ENCODE measurements at places on chromosomes 13 and 19.

DNA sequence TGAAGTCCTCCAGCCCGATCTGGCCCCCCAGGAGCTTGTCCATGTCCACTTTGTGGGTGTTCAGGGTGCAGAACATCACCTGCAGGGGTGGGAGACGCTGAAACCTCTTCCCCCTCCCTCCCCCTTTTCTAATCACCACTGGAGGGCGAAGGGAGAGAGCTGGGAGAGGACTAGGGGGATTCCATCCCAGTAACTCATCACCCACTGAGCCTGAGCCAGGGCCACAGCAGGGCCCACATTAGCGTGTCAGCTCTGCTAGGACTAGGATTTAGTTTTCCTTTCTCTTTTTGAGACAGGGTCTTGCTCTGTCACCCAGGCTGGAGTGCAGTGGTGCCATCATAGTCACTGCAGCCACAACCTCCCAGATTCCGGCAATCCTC lies 5.5 kb upstream of the PTGER1 start:
- DNase-seq = no peak

- DNase-seq = no peak
Observed at GRCh38 chr13:35389535-35389934, 87.0 kb downstream of the MAB21L1 start.

GRCh38 chr19:7397687-7398086 lies 49.0 kb downstream of the ARHGEF18 start:
- DNase-seq = peak; percentile 87

- no peak for DNase-seq
Observed at GRCh38 chr19:51226067-51226466, 1.2 kb downstream of the CD33 start.

DNA sequence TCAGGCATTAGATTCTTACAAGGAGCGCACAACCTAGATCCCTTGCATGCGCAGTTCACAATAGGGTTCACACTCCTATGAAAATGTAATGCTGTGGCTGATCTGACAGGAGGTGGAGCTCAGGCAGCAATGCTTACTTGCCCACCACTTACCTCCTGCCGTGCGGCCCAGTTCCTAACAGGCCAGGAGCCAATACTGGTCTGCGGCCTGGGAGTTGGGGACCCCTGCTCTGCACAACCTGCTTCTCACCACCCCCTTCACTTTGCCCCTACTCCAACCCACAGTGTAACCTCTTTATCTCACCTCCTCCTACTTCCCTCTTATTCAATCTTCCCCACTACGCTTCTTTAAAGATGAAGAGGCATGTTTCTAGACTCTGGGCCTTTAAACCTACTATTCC lies 240.2 kb downstream of the RGCC start:
- DNase-seq = no peak

DNA sequence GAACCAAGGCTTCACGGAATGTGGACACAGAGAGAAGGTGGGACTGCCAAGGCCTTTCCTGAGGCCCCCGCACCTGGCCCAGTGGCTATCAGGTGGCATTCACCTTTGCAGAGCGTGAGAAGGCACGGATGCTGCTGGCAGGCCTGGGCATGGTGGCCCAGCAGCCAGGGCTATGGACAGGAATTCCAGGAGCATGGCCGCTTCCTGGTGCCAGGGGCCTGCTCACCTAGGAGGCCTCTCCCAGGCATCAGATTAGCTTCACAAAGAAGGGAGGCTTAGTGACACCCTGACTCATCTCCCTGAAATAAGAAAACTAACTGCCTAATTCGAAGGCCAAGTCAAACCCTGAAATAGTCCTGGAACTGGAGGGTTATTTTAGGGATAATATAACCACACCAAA lies 155.8 kb downstream of the TEX29 start:
- DNase-seq = no peak

- DNase-seq = no peak
Observed at GRCh38 chr13:46899801-46900200, 2.9 kb upstream of the HTR2A start.

GRCh38 chr13:40515702-40516101 lies 150.7 kb downstream of the FOXO1 start:
- no peak for DNase-seq

GRCh38 chr13:44220948-44221347 lies 152.7 kb upstream of the SERP2 start:
- no peak for DNase-seq

DNA sequence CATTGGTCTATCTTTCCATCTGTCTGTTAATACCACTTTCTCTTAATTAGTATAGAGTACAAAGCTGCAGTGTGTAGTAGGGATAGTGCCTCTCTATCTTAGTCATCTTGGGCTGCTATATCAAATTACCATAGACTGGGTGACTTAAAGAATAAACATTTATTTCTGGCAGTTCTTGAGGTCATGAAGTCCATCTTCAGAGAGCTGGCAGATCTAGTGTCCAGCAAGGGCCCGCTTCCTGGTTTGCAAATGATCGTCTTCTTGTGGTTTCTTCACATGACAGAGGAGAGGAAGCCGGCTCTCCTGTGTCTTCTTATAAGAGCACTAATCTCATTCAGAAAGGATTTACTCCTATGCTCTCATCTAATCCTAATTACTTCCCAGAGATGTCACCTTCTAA lies 6.1 kb downstream of the ZNF700 start:
- DNase-seq = no peak

DNA sequence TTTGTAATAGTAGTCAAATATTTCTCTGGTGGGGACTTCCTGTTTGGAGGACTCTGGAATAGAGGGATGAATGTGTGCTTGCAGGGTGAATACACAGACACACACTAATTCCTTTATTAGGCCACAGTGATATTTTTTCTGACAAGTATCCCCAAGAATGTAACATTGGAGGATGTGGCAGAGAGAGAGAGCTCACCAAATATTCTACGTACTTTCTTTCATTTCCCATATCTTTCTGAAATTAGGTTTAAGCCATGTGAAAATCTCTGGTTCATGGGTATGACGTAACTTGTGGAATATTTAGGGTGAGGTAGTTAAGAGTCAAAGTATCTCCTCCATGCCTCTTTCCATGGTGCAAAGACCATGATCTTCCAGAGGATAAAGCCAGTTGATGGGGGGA lies 463.4 kb downstream of the DIAPH3 start:
- DNase-seq = no peak

DNA sequence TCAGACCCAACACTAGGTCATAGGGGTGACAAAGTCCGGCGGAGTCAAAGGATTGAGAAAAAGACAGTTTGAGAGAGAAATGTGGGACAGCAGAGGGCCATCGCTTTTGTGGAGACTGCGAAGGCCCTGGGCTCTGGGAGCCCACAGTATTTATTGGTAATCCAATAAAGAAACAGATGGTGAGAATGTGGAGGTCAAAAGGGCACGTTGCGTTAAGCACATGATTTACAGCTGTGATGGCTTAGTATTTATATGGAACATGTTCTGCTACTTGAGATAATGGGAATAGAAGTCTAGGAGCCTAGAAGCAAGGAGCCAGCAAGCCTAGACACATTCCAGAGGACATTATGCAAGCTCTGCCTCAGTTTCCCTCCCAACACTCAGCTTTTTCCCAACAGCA lies 2521.1 kb downstream of the PCDH9 start:
- DNase-seq = no peak

- DNase-seq = peak; percentile 54
Observed at GRCh38 chr13:98507282-98507797, 69.6 kb downstream of the STK24 start.

- DNase-seq = no peak
Observed at GRCh38 chr19:28876609-28877123, 336.3 kb downstream of the UQCRFS1 start.

DNA sequence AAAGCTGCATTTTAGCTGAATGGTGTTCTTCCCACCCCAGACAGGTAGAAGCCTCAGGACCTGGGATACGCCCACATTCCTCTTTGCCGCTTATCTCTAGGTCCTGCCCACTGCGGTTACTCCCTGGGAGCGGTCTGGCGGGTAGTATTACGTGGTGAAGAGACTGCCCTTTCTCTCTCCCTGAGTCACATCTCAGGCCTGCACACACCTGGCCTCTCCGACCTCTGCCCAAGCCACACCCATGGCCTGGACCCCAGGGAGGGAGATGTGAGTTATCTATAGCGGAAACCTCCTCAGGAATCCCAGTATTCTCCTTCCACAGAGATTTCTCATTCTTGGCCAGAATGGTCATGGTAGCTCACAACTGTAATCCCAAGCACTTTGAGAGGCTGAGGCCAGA lies 17.3 kb downstream of the RHPN2 start:
- DNase-seq = peak; percentile 99

GRCh38 chr13:63010072-63010658 lies 1594.5 kb upstream of the PCDH20 start:
- DNase-seq = no peak

GRCh38 chr13:98143601-98144026 lies 720 bp downstream of the FARP1 start:
- DNase-seq = peak; percentile 12

GRCh38 chr13:50668691-50669271 lies 174.7 kb downstream of the DLEU7 start:
- no peak for DNase-seq

- DNase-seq = peak; percentile 83
Observed at GRCh38 chr19:44643605-44644401, at the start of gene PVR. Gene PVR (plus strand): TSS chr19:44643910. CDS start chr19:44644097, 187 bp downstream.

GRCh38 chr19:49127674-49128544 lies 8.6 kb downstream of the PPFIA3 start:
- peak; percentile 98 for DNase-seq

DNA sequence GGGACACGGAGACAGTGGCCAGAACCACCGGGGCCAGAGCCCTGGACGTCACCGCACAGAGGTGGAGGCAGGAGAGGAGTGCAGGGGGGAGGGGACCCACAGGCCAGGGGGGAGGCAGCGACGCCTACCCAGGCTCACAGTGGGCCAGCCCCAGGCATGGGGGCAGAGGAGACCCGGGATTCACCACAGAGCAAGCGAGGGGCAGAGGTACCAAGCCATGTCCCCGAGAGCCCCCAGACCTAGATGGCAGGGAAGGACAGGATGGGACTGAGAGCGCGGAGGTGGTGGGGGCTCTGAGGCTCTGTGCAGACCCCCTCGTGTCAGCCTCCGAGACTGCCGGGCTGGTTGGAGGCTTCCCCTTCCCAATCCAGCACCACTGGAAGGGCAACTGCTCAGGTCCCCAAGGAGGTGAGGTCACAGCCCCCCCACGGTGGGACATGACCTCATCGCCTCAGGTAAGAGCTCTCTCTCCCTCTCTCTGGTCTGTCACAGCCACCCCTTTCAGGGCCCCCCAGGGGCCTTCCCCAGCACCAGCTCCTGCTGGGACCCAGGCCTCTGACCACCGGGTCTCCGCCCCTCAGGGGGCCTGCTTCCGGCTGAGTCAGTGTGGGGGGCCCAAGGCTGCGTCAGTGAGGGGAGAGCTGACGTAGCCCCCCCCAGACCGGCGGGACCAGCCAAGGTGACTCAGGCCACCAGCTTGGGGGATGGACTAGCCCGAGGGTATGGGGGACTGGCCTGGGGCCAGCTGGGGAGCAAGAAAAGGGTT lies 2.2 kb upstream of the IL11 start:
- peak; percentile 54 for DNase-seq

DNA sequence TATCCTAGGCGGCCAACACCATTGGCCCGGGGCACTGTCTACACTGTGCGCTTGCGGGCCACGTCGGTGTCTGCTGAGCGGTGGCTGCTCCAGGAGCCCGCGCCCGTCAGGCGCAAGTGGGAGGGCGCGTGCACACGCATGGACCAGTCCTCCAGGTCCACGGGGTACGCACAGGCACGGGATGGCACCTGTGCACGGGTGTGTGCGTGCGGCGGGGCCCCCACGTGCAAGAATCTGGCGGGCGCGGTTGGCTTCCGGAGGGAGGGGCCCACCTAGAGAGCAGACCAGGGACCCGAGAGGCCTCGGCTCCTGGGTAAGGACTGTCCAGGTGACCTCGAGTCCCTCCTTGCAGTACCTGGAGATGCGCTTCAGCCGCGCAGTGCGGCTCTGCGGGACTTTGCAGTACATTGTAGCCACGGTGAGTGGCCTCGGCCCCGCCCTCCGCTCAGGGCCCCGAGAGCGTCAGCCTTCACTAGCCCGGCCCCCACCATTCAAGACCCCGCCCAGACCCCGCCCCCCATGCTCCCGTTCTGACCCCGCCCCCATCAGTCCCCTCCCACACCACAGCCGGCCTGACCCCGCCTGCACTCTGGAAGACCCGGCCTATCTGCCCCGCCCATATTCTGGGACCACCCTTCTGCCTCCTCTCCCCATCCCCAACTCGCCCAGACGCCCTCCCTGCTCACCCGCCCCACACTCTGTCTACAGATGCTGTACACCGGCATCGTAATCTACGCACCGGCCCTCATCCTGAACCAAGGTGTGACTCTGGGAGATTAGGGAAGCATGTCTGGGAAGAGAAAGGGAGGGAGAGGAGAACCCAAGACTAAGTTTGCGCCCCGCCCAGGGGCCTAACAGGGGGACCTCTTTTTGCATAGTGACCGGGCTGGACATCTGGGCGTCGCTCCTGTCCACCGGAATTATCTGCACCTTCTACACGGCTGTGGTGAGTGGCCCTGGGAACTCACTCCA lies 2.3 kb downstream of the SLC5A5 start:
- peak; percentile 65 for DNase-seq

- no peak for DNase-seq
Observed at GRCh38 chr13:21420706-21421105, 38.4 kb downstream of the ZDHHC20 start.

DNA sequence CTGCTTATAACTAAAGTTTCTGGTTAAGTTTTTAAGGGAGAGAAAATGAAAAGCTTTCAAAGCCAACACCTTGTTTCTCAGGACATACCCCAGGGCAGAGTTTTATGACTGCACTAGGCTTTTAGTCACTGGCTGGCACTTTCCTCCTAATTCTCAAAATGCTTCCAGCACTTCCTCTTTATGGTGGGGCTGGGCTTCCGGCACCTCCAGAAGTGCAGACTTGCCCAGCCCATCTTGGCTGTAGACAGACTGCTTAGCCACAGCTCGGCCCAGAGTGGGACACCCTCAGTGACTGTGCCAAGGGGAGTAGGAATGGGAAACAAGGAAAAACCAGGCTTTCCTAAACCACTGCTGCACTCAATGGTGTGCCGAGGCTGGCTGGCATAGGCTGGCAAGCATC lies 23.2 kb upstream of the GTF3A start:
- DNase-seq = no peak
